ENCODE measurements at places on chromosomes 5 and 9. TPM values are rescaled to one million over a fixed set of nuclear protein-coding genes. Genes with fewer than 3 reads are reported as not detected.

SVEP1 gene
- total RNA-seq = 0.05 TPM

MAMDC2 gene
- 6.7 TPM for total RNA-seq

PCDHA10 gene
- 0.17 TPM for total RNA-seq

CTSV gene
- 2.1 TPM for total RNA-seq

YIPF5 gene
- total RNA-seq = 110 TPM

BARHL1 gene
- not detected for total RNA-seq

SPATA6L gene
- 2.7 TPM for total RNA-seq

SEC16A gene
- 43.8 TPM for total RNA-seq

FOCAD gene
- total RNA-seq = 135 TPM

TMEM215 gene
- total RNA-seq = not detected

PCDHB15 gene
- total RNA-seq = 0.65 TPM

NIM1K gene
- total RNA-seq = 0.05 TPM

CAMK2A gene
- total RNA-seq = not detected

DNA sequence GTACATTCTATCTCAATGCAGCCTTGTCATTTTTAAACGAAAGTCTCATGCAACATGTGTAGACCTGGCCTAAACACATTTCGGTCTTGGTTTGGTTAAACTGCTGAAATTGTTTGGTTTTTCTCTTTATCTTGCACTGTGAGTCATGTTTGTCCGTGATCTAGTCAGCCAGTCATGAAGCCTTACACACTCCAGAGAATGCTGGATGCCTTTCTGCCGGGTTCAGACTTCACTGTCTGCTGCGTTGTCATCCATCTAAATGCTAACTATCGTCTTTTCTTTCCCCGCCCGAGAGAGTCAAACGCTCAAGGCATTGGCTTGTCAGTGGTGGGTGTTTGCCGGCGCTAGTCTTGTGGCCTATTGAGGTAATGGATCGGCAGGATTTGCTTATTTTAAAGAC lies 1194.6 kb upstream of the WWC1 start:
- DNase-seq = no peak

GRCh38 chr5:132677191-132677590 lies 3.4 kb downstream of the IL4 start:
- peak; percentile 83 for DNase-seq

DNA sequence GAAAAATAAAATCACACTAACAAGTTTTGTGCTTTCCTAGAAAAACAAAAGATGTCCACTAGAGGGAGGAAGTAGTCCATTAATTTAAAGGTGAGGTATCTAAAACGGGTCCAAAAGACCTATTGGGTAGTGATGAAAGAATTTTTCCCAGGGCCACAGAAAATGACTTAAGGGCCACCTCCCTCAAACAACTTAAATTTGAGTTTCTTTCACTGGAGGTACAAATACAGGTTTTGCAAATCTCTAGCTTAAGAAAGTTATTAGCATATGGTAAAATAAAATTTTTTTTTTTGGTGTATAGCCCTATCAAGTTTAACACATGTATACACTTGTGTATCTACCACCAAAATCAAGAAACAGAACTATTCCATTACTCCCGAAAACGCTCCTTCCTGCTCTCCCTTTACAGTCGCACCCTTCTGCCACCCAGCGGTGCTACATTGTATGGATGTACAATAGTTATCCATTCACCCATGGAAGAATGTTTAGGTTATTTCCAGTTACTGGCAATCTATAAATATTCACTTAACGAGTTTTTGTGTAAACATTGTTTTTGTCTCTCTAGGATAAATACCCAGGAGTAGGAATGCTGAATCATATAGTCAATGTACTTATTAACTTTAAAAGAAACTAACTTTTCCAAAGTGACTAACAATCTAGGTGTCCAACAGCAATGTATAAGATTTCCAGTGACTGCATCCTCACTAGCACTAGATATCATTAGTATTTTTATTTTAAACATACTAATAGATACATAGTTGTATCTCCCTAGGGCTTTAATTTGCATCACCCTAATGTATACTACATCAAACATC lies 21.9 kb downstream of the DEPDC1B start:
- peak; percentile 70 for DNase-seq

- no peak for DNase-seq
Measured at GRCh38 chr9:89212171-89212570, 33.6 kb upstream of the SHC3 start.

GRCh38 chr9:36803961-36804360 lies 230.1 kb downstream of the PAX5 start:
- DNase-seq = peak; percentile 39

DNA sequence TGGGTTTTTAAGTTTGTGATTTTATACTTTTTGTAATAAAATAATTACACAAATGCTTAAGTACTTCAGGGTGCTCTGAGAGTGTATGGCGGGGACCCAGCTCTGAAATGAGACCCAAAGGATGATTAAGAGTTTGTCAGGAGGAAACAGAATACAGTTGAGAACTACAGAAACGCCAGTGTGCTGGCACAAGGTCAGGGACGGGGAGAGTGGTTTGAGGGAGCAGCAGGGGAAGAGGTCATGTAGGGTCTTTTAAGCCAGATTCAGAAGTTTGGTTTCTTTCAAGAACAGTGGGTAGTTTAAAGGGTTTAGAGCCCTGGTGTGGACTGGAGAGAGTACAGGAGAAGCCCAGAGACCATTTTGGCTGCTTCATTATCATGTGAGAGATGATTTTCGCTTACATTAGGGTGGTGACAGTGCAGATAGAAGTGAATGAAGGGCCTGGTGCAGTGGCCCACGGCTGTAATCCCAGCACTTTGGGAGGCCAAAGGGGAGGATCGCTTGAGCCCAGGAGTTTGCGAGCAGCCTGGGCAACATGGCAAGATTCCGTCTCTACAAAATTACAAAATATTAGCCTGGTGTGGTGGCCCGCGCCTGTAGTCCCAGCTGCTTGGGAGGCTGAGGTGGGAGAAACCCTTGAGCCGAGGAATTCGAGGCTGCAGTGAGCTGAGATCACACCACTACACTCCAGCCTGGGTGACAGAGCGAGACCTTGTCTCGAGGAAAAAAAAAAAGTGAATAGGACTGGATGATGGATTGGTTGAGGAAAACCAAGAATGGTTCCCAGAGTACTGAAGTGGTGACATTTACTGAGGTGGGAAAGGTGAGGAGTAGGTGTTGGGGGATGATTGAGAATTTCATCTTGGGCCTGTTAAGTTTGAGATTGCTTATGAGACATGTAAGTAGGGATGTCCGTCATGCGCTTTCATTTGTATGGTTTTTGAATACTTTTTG lies 1.4 kb upstream of the ETF1 start:
- peak; percentile 44 for DNase-seq

DNA sequence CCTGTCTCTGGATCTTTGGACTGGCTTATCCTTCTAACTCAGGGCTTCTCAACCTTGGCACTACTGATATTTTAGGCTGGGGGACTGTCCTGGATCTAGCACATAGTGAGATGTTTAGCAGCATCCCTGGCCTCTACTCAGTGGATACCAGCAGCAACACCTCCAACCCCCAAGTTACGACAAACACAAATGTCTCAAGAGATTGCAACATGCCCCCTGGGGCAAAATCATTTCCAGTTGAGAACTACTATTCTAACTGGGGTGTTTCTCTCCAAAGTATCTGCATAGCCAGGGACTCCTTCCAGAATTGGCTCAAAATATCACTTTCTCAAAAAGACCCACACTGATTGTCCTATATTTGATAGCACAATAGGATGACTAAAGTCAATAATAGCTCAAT lies 7.2 kb upstream of the TLR4 start:
- DNase-seq = no peak

DNA sequence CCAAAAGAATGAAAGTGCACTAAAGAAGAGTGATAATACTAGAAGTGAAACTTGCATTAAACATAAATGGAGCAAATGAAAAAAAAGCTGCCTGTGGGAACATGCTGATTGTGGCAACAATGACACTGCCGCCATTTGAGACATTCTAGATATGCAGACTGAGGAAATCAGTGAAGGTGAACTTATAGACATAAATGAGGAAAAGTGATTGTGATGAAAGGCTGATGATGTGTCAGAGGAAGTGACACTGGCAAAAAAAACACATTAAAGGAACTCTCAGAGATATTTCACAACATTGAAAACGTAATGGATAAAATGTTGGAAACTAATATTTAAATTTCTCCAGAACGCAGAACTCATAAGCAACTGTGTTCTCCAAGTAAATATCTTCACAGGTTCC lies 1.2 kb downstream of the ERCC8 start:
- no peak for DNase-seq

DNA sequence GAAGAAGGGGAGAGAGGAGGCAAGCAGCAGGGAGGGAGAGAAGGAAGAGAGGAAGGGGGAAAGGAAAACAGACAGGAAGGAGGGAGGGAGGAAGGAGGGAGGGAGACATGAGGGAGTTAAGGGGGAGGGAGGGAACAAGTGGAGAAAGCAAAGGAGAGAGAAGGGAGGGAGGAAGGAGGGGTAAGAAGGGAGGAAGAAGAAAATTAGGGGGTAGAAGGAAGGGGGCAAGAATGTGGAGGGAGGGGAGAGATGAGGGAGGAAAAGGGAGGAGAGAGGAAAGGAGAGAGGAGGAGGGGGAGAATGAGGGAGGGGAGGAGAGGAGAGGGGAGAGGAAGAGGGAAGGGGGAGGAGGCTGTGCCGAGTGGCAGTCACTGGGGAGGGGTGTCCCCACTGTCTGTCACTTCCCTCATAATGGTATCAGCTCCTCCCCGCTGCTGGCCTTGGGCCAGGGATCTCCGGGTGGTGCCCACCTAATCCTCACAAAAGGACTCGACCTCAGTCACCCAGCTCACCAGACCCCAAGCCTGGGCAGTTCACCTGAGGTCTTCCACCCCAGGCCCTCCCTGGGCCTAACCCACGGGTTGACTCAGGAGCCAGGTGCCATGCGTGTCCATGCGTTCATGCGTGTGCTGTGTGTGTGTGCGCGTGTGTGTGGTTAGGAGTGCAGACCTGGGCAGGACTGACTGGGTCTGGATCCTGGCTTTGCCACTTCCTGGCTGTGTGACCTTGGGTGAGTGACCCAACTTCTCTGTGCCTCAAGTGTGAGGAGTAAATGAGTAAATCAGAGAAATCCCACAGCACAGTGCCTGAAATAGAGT lies 18.1 kb downstream of the C9orf50 start:
- DNase-seq = no peak

DNA sequence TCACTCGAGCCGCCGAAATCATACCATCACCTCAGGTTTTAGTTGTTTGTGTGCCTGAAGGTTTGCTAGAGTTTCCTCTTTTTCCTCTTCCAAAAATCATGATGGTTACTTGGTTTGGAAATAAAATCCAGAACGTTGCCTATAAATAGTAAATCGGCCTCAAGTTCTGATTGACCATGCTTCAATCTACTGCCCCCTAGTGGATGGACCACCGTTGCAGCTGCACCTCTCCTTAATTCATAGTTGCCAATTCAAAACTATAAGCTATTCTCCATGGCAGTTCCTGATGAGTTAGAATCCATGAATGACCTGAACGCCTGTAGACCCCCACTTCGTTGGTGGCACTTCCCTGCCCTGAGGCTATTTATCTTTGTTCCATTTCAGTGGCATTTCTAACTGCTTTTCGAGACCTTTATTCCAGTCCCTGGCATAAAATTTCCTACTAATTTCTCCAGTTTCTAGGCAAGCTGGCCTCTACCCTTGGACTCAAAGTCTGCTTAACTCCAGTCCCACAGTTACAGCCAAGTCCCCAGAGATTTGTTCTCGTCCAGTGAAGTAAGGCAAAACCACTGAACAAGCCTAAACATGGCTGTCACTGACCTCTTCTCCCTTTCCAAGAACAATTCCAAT lies 422.6 kb downstream of the EFNA5 start:
- DNase-seq = peak; percentile 80

- no peak for DNase-seq
Measured at GRCh38 chr5:42641336-42642005, 115.1 kb upstream of the CCDC152 start.

- peak; percentile 32 for DNase-seq
Measured at GRCh38 chr5:133460172-133460758, 152.1 kb downstream of the FSTL4 start.

DNA sequence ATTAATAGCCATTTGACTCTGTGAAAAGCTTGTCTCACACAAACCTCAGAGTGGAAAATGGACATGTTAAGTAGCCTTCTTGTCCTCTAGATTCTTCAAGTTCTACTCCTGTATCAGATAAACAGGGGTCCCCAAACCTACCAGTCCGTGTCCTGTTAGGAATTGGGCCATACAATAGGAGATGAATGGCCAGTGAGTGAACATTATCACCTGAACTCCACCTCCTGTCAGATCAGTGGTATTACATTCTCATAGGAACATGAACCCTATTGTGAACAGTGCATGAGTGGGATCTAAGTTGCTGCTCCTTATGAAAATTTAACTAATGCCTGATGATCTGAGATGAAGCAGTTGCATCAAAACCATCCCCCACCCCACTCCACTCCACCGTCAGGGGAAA lies 136.3 kb downstream of the TMEM232 start:
- peak; percentile 30 for DNase-seq

GRCh38 chr5:88393042-88393441 lies 124.4 kb upstream of the TMEM161B start:
- no peak for DNase-seq

DNA sequence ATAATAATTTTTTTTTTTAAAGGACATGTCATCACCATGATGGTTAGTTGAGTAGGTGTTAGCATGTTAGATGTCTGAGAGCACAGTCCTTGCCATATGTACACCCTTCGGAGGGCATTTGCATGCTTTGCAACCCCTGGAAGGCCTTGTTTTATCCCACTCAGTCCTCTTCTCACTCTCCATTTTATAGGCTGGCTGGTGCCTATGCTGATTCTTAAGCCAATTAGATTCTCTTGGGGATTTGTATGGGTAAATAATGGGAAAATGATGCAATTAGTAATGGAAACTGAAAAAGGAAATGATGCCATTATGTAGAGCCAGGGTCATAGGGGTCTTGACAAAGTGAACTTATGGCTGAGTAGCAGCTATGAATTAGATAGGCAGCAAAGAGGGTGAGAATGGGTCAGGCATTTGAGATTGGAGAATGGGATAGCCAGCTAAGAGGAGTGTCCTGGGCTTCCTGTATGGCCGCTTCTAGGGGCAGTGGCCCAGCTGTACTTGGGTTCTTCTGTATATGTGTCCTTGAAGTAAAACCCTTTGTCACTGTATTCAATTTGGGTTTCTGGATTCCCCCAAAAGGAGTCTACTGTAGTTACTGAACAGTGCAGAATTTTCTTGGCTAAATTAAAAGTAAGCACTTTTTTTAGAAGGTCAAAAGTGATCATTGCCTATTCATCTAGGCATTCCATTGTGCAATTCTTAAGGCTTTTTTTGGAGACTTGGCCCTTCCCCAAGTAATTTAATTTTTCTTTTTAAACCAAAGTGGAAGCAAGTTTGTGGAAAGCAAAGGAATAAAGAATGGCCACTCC lies 31.6 kb downstream of the LRRTM2 start:
- peak; percentile 21 for DNase-seq

GRCh38 chr9:73199886-73200285 lies 48.2 kb downstream of the ANXA1 start:
- DNase-seq = peak; percentile 39

DNA sequence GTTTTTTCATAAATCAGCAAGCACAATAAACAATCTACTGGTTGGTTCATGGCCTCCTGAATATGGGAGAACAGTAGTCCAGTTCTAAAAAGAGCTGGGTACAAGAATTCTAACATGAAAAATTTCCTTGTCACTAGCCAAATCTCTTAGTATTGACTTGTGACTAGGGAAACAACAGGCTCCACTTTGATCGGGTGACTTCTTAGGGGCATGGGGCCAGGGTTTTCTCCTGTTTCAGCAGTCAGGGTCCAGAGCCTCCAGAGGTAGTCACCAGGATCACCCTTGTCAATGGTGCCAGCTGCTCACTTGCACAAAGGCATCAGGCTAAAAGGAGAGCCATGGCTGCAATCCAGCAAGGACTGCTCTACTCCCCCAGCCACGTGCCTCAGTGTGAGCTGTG lies 38.1 kb downstream of the LPAR1 start:
- DNase-seq = no peak

- DNase-seq = peak; percentile 67
Measured at GRCh38 chr9:122261469-122261881, 3.2 kb downstream of the RBM18 start.

GRCh38 chr9:95061916-95062595 lies 255.5 kb downstream of the FANCC start:
- DNase-seq = peak; percentile 34
